ENCODE measurements at places on chromosomes 6 and 20. TPM values are rescaled to one million over a fixed set of nuclear protein-coding genes. Genes with fewer than 3 reads are reported as not detected.

The TREM1 gene
- total RNA-seq, result 2.0 TPM

The ADGRF1 gene
- total RNA-seq, result 18.7 TPM

The CAPN11 gene
- total RNA-seq, result not detected

The SLC52A3 gene
- total RNA-seq, result 0.46 TPM

The DZANK1 gene
- 1.4 TPM for total RNA-seq

The BTNL2 gene
- not detected for total RNA-seq

The PPIL6 gene
- total RNA-seq, result 0.80 TPM

The RAB44 gene
- total RNA-seq, result under 0.01 TPM

Measured in epithelial cell of proximal tubule (primary cell).